ENCODE measurements at places on chromosomes 7 and 10.

GRCh38 chr10:14491811-14492210 lies 161.1 kb upstream of the FRMD4A start:
- DNase-seq: no peak

DNA sequence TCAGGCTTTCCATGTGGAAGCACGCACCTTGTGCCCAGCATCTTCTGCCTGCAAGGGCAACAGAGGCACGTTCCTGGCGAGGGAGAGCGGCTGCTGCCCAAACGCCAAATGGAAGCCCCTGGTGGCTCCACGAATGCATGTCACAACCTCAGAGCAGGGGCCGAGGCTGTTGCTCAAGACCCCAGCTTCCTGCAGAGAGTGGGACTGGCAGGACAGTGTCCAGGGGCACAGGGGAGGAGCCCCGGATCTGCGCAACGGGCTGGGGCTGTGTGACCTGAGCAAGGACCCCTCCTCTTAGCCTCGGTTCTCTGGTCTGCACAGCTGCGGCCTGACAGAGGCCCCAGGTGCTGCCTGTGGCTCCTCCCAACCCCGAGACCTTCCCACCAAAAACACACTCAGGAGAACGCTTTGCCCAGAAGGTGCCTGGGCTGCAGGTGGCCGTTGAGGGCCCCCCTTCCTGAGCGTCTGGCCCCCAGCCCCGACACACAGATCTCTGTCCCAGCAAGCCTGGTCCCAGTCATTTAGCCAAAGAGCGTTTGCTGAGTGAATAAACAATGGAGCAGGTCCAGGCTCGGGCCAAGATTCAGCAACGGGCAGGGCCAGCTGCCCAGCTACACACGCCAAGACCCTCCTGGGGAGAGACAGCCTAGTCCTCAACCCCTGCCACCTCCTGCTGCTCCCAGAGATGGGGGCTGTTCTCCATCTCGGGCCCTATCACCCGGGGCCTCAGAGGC lies 1.2 kb downstream of the MICALL2 start:
- no peak for DNase-seq

- no peak for DNase-seq
Measured at GRCh38 chr7:140657891-140658290, 14.9 kb upstream of the ADCK2 start.

- DNase-seq: no peak
Measured at GRCh38 chr10:130606001-130606405, 469.8 kb downstream of the GLRX3 start.

- DNase-seq: no peak
Measured at GRCh38 chr7:128135159-128135514, 103.9 kb upstream of the LRRC4 start.

Data from pulmonary artery endothelial cell (primary cell).